Amniotic stem cell (primary cell): ENCODE measurements at places on chromosomes 4 and X.

DNA sequence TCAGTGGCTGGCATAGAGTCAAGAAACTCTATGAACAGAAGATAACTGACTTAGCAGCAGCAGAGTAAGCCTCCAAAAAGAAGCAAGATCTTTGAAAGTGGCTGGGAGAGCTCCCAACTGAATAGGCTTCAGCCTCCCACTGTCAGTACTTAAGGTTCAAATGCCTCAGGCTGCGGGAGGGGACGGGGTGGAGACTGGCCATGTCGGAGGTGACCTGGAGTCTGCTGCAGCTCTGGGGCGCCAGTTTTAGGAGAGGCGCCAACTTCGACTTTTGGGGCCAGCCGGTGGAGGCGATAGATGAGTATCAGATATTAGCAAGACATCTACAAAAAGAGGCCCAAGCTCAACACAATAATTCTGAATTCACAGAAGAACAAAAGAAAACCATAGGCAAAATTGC is 67.3 kb downstream of the TMEM144 start:
- DNase-seq, result no peak

- DNase-seq, result no peak
Observed at GRCh38 chrX:18620349-18620748, 51.6 kb downstream of the RS1 start.

GRCh38 chrX:36528661-36529060 is 479.5 kb upstream of the FAM47C start:
- no peak for DNase-seq

DNA sequence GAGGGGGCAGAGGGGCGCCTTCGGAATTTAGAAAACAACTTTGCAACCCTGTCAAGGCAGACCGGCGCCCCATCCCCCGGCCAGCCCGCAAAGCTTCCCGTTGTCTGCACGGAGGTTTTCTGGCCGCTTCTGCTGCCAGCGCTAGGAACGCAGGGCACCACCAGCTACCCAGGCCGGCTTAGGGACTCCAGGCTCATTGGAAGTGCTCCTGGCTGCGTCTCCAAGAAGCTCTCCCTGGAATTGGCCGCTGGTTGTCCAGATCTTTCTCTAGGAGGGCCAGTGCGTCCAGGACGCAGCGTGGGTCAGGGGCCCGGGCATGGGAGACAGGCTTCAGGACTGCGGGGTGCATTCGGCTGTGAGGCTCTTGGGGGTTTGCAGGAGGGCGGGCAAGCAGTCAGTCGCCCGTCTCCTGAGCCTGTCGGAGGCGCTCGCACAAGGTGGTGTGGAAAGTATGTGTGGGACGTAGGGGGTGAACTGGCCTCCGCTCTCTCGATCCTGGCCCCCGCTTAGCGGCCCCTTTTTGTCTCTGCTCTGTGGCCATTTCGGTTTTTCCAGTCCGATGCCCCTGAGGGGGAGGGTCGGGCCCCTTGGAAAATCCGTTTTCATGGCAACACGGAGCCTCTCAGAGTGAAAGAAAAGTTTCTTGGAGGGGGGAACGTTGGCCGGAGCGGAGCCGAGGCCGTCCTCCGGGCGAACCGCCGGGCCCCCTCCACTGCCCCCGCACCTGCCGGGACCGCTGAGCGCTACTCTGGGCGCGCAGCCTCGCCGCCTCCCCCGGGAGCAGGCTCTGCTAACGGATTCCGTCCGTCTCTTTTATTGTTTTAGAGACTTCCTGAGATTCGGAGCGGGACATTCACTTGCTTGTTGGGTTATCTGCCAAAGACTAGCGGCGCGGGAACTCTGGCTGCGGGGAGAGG is 810 bp upstream of the SOX3 start:
- DNase-seq, result no peak

DNA sequence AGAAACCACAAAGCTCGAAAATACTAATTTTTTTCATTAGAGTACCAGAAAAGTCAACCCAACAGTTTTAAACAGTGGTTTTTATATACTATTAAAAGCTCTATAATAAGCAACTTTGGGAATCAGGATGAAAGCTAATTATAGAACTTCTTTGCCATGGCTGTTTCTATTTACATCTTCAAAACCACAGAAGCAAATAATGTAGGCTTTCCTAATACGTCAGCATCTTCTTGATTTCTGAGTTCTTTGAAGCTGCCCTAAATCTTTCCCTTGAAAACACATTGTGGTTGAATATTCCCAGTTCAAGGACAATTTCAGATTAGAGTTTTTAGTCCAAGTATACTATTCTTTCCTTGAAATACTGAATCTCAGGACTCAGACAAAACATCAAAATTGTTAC is 460.2 kb upstream of the FAT1 start:
- DNase-seq, result no peak

DNA sequence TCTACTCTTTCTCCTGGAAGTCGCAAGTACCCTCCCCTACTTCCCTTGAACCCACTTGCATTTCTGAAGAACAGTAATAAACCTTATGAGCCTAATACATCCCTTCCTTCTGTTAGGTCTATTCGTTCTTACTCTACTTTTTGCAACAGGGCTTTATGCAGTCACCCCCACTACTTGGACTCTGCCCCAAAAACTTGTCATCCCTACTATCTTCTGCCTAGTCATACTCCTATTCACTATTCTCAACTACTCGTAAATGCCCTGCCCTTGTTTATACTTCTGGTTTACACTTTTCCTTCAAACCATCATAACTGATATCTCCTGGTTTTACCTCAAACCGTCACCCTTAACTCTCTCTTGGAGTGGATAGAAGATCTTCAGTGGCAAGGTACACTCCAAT is 55.2 kb upstream of the SLIT2 start:
- no peak for DNase-seq

- no peak for DNase-seq
Observed at GRCh38 chr4:183360161-183360919, 38.1 kb upstream of the CLDN24 start.

DNA sequence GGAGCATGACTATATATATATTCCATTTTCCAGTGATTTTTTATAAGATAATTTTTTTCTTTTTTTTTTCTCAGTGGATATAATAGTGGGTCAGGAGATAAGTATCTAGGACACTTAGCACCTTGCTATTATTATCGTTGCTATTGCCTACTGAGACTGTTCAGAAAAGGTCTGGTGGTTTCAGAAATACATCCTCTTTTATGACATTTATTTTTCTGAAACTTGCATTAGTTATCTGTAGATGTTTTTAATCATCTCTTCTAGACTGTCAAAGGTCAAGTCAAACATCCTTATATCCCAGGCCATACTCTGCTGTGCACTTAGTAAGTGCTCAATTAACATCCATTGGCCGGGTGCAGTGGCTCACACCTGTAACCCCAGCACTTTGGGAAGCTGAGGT is 72.9 kb upstream of the MED14 start:
- no peak for DNase-seq

- DNase-seq, result no peak
Observed at GRCh38 chr4:80878218-80878617, 152.3 kb upstream of the BMP3 start.

GRCh38 chrX:48958635-48959094 is 1.3 kb upstream of the OTUD5 start:
- peak; percentile 8 for DNase-seq

GRCh38 chrX:104288961-104289360 is 34.2 kb upstream of the ESX1 start:
- no peak for DNase-seq

DNA sequence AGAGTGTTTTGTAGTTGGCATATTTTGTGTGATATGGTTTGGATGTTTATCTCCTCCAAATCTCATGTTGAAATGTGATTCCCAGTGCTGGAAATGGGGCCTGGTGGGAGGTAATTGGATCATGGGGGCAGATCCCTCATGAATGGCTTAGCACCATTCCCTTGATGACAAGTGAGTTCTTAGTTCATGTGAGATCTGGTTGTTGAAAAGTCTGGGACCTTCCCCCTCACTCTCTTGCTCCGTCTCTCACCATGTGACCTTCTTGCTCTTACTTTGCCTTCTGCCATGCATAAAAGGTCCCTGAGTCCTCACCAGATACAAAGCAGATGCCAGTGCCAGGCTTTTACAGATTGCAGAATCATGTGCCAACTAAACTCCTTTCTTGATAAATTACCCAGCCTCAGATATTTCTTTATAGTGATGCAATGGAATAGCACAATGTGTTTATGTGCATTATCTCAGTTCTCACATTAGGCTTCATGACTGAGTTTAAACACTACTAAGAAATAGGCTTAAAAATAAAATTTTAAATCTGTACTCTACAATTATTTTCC is 1348.8 kb downstream of the STIM2 start:
- DNase-seq, result no peak

DNA sequence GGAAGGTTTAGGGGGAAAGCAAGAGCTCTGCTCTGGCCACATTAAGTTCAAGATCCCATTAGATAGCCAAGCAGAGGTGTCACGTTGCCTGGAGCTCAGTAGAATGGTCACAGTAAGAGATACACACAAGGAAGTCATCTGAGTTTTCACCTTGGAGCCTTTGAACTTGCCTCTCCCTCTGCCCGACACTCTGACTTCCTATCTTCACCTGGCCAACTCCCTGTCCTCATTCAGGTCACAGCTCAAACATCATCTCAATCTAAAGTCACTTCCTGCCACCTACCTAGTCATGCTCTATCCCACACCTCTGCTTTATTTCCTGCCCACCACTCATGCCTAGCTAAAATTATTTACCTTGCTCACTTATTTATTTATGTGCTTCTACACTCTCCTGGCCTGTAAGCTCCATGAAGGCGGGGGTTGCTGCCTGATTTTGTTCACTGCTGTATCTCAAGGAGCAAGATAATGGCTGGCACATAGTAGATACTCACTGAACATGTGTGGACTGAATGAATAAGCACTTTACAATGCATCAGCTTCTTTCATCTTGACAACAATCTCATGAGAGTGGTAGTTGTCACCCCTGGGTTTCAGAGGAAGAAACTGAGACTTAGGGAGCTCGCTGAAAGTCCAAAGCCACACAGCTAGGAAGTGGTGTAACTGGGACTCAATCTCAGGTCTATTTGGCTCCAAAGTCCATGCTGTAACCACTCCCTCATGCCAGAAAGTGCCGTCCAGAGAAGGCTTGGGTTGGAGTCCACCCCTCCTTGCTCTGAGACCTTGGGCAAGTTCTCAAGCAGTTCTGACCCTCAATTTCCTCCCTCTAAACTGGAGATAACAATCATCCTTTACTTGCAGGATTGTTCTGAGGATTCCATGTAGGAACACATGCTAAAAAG is 40.3 kb downstream of the EFNB1 start:
- no peak for DNase-seq

- no peak for DNase-seq
Observed at GRCh38 chrX:123673813-123674212, 59.0 kb downstream of the THOC2 start.

DNA sequence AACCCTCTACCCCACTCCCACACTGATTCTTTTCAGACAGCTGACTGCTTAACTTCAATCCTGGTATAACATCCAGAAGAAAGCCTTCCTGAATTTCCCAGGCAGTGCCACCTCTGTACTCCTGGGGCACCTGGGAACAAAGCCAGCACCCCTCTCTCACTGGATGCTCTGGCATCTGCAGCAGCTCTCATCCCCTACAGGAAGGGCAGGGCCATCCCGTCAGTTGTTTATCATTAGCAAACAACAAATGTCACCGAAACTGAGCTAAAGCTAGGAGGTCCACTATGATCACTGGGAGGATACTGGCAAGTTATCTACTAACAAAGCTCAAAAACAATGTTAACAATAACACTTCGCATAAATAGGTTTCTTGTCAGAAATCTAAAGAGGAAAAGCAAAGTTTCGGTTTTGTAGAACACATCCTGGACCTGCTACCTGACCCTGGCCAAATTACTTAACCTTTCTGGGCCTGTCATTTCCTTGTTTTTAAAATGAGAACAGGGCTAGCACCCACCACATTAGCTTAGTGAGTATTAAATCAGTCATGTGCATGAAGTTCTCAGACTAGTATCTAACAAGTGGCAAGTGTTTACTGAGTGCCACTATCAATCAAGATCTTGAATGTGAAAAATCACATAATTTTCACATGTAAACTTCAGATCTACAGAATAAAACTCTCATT is 86.6 kb downstream of the NR3C2 start:
- DNase-seq, result no peak

DNA sequence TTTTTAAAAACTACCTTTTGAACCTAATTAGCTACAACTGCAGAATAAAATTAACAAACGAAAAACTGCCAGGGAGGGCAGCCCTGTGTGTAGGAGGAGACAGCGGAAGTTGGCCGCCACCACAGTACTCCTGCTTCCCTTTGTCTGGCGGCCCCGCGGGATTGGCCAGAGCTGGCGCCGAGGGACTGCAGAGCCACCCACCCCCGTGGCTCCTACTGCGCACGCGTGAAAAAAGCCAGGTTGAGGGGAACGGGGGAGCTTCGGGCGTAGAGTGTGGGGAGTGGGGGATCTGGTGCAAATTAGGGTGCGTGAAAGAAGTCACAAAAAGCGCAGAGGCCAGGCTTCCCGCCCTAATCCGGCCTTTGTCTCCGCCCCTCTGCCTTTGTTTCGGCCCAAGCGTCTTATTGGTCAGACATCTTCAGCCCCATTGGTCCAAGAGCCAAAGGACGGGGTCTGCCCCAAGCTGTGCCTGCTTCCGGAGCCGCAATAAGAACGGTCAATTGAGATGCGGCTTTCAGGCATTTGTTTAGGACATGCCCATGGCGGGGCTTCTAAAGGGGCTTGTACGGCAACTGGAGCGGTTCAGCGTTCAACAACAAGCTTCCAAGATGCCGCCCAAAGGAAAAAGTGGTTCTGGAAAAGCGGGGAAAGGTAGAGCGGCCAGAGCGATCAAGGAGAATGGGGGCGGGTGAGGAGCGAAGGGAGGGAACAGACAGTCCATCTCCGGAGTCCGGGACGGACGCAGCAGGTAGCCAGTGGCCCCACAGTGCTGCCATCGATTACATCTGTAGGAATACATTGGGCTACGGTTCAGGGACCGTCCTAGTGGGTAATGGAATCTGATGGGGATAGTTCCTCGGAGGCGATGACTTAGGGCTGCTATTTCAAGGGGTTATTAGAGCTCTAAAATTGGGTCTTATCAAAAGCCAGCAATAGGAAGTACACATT is at the start of gene PIN4:
TSS of gene PIN4 (plus strand) at position 580 of the 948 bp plus-strand sequence. CDS start at position 609, 29 bp downstream.
- DNase-seq, result peak; percentile 97

DNA sequence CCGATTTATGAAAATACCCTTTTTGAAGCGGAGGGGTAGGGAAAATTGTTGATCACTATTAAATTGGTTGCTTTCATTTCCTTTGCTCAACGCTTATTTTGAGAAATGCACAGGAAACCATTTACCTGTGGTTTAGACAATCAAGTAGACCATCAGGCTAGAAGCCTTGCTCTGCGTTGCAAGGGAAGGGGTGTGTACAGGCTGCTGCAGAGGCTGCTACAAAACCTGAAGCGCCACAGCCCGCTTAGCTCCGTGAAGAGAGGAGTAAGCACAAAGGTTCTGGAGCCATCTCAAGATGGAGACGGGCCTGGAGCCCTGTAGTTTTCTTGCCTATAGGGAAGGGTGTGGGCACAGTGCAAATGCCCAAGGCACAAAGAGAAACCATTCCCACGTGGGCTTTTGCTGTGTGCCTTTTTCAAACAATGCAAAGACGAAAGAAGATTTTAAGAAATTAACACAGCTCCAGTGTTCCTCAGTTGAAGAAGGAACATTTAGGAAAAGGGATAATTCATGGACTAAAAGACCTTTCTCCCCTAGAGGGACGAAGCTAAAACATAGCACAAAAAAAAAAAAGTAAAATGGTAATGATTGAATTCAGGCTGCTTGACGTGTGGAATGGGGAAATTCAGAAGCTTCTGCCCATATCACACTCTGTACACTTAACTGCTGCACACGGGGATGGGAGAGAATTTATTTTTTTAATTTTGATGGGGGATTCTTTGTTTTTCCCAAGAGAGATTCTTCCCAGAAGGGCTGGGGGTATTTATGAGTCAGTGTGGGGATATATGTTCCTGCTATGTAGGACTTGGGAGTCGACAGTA is 3.5 kb downstream of the TMSB4X start:
- DNase-seq, result peak; percentile 56

GRCh38 chr4:141467225-141467624 is 169.2 kb upstream of the IL15 start:
- DNase-seq, result no peak
